ENCODE measurements at places on chromosomes 1 and 21. TPM values are rescaled to one million over a fixed set of nuclear protein-coding genes. Genes with fewer than 3 reads are reported as not detected.

DNA sequence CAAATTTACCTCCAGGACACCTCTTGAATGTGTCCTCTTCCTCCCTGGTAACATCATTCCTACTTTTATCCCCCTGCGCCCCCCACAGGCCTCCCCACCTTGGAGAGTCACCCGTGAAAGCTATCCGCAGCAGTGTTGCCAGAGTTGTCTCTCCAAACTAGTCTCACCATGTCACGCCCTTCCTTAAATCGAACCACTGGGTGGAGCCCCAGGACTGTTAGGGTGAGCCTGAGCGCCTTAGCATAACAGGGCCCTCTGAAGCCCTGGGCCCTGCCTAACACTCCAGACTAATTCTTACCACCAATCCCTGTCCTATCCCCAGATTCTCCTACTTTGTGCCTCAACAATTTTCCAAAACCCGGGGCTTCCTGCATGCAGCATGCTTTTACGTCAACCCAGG lies 35.0 kb downstream of the HSD3B2 start:
- no peak for DNase-seq

ANGPTL1 gene
- total RNA-seq, result 58.2 TPM

DNA sequence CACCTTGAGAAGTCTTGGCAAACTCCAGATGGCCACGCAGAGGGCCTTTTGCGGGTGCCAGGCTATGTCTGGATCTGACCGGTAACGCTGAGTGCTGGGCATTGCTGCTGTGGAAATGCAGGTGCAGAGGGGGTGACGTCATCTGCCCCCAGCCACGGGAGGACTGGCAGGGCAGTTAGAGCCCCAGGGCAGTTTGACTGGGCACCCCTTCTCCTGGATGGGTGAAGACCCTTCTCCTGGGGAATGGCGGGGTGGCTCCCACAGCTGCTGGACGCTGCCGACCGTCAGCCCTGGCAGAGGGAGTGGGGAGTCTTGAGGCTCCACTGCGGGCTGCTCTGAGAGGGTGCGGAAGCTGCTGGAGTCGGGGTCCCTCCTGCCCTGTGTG lies 12.6 kb upstream of the EDN2 start:
- DNase-seq, result peak; percentile 63

DNA sequence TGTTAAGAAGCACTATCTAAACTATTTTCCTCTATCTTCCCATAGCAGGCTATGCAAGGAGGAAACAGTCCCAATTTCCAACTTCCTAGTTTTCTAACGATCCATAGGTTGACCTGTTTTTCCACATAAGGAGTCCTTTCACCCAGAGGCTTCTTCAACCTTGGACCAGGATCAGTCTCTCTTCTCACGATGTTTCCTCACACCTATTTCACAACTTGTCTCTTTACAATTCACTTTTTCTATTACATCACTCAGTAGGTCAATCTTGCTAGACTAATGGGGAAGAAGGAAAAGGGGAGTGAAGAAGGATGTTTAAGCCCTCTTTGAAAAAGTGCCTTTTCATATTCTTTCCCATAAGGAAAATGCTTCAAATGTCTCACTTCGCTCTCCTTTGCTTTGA lies 15.9 kb downstream of the PALMD start:
- no peak for DNase-seq

DNA sequence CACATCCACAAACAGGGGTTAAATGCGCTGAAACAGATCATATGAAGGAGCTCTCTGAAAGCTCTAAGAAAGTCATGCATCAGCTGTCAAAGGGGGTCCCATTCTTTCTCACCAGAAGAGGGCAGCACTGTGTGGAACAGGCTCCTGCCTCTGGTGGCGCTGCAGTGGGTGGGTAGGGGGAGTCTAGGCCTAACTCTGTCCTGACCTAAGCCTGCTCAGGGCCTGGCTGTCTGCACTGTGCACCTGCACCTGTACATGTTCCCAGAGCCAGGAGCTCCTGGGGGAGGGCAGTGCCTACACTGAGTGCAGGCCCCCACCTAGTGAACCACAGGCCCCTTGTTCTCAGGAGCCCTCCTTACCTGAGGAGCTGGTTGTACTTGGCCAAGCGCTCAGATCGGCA lies 16.0 kb downstream of the ENO1 start:
- DNase-seq, result no peak

NOTCH2NLA gene
- total RNA-seq, result 20.1 TPM

PTGS2 gene
- 30.9 TPM for total RNA-seq

DNA sequence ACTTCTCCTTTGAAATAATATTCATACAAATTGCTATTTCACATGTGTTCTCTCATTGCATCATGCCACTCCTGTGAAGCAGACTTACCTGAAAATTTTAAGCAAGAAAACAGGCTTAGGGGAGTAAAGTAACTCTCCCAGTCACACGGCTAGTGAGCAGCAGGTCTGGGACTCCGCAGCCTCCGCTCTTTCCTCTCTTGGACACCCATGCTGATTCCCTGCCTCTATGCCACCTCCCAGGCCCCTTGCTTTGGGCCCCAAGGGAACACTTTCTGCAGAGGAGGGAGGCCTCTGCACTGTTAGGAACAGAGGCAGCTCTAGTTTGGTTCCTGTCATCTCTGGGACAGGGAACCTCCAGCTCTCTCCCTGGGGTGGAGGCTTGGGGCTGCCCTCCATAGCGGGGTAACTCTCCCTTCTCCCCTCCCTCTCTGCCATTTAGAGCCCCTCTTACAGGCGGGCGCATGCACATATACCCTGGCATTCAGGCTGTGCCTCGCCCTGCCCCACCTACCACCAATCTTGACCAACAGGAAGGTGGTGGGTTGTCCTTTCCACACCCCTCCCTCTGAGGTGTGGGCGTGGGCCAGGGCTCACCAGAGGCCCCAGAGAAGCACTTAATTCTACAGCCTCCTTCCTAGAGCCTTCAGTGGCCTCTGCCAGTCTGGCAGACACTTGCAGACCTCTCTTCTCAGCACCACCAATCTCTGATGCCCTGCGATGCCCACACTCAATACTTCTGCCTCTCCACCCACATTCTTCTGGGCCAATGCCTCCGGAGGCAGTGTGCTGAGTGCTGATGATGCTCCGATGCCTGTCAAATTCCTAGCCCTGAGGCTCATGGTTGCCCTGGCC lies at the start of gene RXFP4:
RXFP4 (plus strand) TSS at position 646 of the 852 bp plus-strand sequence; CDS start at position 718, 72 bp downstream.
- DNase-seq, result peak; percentile 67

SEMA4A gene
- total RNA-seq, result 8.5 TPM

DNA sequence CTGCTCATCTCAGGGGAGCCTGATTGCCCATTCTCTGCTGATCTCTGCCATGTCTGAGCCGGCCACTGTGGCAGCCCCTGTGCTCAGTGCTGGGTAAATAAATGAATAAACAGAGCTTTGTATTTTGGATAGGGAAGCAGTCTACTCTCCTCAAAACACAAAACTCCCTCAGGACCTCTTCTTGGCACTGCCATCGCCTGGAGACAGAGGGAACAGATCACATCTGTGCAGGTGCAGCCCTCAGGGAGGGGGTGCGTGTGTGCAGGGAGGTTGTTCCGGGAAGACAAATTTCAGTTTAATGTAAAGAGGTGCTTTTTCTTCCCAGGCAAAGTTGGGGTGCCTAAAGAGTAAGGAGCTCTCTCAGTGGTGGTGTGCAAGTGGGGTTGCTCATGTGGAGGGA lies 7.7 kb upstream of the FAM167B start:
- DNase-seq, result peak; percentile 50

PLCH2 gene
- total RNA-seq, result 0.55 TPM

DNA sequence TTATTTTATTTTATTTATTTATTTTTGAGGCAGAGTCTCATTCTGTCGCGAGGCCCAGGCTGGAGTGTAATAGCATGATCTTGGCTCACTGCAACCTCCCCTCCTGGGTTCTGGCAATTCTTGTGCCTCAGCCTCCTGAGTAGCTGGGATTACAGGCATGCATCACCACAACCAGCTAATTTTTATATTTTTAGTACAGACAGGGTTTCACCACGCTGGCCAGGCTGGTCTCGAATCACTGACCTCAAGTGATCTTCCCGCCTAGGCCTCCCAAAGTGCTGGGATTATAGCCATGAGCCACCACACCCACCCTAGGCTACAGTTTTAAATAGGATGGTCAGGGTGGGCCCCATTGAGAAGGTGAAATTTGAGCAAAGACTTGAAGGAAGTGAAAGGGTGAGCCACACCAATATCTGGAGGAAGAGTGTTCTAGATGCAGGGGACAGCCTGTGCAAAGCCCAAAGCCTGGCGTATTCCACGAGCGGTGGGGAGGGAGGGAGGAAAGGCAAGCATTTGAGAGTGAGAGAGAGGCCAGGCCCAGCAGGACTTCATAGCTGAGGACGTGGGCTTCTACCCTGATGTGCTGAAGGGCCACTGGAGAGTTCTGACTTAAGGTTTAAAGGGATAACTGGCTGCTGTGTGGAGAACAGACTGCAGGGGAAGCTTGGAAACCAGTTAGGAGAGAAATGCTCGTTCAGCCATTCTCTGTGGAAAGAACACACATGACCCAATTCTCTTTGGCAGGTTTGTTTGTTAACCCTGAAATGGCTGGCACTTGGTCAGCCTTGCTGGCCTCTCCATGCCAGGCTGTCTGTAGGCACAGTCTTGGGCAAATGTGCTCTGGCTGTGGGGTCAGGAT lies 62.6 kb upstream of the FAM20B start:
- DNase-seq, result no peak

Measured in stomach (tissue), 19 donors.